ENCODE measurements at places on chromosomes 16 and 17. TPM values are rescaled to one million over a fixed set of nuclear protein-coding genes. Genes with fewer than 3 reads are reported as not detected.
A peak's percentile ranks its signal among the peaks of the same experiment; 100 is the strongest.

JPH3 gene
- polyA plus RNA-seq, result 0.75 TPM

- no peak for DNase-seq
These were observed 150.0 kb downstream of the C16orf78 start for GRCh38 chr16:49523435-49524159.

DNA sequence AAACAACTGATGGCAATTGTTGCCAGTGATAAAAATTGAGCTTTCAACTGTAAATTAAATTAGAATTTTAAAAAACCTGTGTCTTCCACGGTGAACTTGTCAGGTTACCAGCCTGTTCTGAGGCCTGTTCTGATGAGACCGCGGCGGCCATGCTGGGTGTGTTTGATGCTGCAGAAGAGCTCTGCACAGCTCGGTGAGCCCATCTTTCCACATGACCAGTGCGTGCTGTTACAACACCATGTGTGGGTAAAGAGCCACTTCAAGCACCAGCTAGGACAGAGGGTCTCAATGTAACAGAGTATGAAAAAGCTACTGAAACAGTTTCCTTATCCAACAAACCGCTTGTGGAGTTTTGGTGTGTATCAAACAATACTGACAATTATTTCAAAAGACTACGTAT is 48.5 kb downstream of the RPTOR start:
- DNase-seq, result no peak

DNA sequence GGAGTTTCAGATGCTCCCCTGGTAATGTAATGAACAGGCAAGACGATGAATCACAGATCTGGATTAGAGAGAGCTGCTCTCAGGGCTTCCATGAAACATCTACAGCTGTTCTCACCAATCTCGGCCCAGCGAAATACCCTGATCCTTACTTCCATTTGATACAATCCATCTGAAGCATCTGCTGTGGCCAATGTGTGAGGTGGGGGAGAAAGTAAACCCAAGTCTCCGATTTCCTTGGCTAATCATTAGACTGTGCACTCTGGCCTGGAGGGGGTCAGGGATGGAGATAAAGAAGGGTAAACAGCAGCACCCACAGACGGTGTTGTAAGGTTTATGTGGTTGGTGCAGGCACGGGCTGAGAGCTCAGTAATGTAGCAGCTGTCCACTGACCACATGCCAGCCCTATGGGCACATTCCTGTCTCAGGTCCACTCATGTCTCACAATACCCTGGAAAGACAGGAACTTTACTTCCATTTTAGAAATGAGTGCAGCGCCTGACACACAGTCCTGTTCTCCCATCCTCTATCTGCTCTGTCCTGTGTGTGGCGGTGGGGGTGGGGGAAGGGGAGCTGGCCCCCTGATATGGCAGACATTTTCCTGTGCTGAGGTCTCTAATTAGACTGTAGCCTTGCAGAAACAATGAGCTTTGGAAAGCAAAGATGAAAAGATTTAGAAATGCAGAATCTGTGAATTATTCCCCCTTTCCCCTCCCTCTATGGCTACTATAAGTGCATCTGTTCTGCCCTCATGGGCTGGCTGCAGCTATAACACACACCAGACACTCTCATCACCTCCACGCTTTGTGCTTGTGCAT is 48.3 kb upstream of the ERN1 start:
- DNase-seq, result no peak

DNA sequence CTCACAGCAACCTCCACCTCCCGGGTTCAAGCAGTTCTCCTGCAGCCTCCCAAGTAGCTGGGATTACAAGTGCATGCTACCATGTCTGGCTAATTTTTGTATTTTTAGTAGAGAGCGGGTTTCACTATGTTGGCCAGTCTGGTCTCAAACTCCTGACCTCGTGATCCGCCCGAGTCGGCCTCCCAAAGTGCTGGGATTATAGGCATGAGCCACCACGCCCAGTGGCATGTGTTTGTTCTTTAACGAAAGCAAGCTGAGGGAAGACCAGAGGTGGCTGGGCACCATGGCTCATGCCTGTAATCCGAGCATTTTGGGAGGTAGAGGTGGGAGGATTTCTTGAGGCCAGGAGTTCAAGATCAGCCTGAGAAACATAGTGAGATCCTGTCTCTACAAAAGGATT is 18.1 kb downstream of the TNFRSF13B start:
- no peak for DNase-seq

HLF gene
- 4.2 TPM for polyA plus RNA-seq

DNA sequence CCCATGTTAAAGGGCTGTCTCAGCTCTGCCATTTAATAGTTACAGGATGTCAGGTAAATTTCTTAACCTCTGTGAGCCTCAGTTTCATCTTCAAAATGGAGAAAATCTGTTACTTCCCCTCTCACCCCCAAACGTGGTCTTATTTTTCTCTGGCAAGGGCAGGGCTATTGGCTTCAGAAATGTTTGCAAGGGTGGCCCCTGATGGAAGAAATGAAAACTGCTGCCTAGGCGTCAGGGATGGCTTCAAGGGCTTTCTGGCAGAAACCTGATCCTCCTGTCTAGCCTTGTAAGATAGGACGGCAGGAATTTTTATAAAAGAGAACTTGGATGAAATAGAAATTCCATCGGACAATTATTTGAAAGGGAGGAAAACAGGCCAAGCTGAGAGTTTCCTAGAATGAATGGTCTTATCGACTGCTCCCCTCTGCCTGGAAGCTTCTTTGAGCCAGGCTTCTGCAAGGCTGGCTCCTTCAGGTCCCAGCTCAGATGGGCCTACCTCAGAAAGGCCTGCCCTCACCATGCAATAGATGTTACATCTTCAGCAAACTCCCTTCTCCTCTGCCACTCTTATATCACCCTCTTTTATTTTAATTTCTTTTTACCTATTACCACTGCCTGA is 43.0 kb upstream of the TANGO6 start:
- peak; percentile 87 for DNase-seq

GRCh38 chr17:4309897-4310296 is 46.1 kb upstream of the ANKFY1 start:
- no peak for DNase-seq

GRCh38 chr16:89506791-89507191 is 1.4 kb upstream of the SPG7 start:
- DNase-seq, result no peak

DNA sequence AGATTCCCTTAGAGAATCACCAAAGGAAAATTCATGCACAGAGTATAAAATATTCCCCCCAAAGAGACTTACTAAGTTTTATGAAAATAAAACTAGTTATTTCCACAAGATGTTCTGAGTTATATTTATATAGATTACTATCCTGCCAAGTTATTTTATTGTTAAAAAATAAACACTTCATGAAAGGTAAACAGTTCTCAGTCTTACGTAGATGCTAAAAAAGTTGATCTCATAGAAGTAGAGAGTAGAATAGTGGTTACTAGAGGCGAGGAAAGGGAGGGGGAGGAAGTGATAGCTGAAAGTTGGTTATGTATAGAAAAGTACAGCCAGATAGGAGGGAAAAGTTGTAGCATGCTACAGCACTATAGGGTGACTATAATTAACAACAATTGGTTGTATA is 65.2 kb downstream of the USP32 start:
- DNase-seq, result no peak

- DNase-seq, result no peak
These were observed 14.7 kb downstream of the GSPT1 start for GRCh38 chr16:11901091-11901490.

DNA sequence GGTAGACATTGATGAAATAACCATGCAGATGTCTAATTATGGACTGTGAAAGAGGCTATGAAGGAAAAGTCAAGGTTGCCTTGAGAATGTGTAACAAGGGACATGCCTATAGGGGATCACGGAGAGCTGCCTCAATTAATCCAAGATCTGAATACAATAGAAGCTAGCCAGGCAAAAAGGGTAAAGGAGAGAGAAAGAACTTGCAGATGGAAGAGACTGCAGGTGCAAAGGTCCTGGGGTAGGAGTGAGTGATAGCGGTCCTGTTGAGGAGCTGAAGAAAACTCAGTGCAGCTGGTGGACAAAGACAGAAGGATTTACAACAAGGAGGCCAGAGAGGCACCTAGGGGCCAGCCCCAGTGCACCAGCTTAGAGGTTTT is 15.9 kb upstream of the TNS4 start:
- DNase-seq, result no peak

- DNase-seq, result no peak
These were observed 96.5 kb downstream of the WSCD1 start for GRCh38 chr17:6166492-6167179.

CDC6 gene
- 19.9 TPM for polyA plus RNA-seq

DNA sequence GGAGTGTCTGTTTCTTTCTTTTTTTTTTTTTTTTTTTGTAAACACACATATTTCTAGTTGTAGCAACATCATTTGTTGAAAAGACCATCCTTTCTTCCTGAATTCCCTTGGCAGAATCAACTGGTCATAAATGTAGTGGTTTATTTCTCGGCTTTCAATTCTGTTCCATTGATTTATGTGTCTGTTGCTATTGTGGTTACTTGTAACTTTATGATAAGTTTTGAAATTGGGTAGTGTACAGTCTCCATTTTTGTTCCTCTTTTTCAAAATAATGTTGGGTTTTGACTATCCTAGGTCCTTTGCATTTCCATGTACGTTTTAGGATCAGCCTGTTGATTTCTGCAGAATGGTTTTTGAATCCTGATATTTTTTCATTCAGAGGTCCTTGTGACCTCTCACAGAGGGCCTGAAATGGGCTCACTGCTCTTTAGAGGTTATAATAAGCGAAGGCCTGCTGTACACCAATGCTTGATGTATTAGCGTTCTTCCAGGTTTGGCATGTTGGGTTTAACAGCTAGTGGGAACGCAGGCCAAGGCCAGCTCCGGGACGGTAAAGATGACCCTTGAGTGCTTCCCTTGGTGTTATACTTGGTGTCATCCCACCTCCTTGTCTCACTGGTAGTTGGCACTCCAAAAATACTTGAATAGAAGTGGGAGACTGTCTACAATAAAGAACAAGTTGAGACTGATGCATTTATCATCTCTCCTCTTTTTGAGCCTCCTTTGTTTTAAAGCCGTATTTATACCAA is 43.8 kb downstream of the ZNRF1 start:
- no peak for DNase-seq

DNA sequence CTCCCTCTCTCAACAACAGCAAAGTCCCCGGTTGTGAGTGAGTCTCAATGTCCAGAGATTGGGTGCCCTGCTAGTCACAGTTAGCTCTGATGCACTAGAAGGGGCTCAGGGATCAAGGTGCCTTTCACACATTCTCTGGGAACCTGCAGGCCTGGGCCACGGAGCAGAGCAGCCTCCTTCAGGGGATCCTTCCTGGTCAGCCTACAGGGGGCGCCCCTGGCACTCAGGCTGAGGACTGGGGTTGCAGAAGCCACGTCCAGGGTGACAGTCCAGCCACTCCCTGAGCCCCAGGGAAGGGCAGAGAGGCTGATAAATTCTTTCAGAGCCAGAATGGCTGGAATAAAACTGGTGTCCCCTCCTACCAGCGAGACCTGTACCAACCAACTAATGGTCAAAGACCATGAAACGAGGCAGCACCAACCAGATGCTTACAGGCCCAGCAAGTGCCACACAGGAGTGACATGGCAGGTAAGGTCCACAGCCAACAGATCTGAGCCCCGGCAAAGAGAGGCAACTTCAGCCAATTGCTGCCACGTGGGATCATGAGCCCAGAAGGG is 43.5 kb downstream of the ST3GAL2 start:
- DNase-seq, result no peak

DNA sequence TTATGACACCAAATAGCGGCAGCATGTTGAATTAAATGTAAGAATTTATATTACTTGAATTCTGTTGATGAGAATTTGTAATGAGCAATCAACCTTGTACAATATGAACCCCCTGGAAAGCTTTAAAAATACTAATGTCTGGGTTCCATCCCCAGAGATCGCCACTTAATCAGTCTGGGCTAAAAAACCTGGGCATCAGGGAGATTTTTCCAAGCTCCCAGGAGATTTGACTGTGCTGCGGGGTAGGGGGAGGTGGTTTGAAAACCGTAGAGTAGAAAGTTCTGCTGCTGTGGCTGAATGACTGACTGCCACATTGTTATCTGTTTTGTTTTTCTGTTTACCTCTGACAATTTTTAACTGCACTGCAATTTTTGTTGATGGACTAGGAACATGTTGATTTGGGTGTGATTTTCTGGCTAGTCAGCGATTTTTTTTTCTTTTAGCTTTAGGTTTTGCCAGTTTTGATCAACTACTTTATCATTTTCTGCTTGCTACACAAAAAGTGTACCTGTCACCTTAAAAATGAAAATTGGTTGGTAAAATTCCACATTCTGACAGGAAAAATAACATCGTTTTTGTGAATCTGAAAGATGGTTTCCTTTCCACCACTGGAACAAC is 79.3 kb downstream of the PCTP start:
- no peak for DNase-seq

DNA sequence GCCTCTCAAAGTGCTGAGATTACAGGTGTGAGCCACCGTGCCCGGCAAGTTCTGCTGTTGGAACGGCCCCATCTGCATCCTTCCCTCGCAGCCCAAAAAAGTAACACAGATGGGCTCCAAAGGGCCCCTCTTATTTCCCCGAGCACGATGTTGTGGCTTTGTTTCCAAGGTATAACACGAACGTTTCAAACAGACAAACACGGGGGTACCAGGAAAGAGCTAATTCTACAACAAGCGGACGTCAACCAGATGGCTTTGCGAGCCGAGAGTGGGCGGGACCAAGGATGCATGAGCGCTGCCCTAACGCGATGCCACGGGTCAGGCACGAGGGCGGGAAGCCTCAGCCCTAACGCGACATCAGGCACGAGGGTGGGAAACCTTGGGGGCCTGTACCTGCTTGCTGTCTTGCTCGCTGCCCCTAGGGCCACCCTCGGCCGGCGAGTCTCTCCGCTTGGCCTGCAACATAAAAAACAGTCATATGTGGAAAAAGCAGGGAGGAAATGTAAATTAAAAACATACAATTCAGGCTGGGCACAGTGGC is 24.2 kb downstream of the UNKL start:
- DNase-seq, result no peak
